ENCODE measurements at places on chromosomes 12 and 14.

- H3K4me3 ChIP-seq: no peak overlapping the region
- DNase-seq: no peak
- no peaks in the 10 kb centered on the region for H3K4me1 ChIP-seq
- no peak overlapping the region for H3K27ac ChIP-seq
- no peaks in the 10 kb centered on the region for H3K36me3 ChIP-seq
These were observed 81.6 kb upstream of the TMTC2 start for GRCh38 chr12:82605115-82605514.

GRCh38 chr12:81296556-81297305, 218.9 kb downstream of the ACSS3 start:
- no peak overlapping the region for H3K27ac ChIP-seq

GRCh38 chr12:99695050-99695449, 47.5 kb downstream of the GARIN6 start:
- no peaks in the 10 kb centered on the region for H3K27me3 ChIP-seq
- H3K4me1 ChIP-seq: no peaks in the 10 kb centered on the region
- no peaks in the 10 kb centered on the region for H3K36me3 ChIP-seq
- DNase-seq: no peak

GRCh38 chr12:68577949-68578348, 32.8 kb upstream of the RAP1B start:
- no peak overlapping the region for H3K27ac ChIP-seq
- no peak for DNase-seq
- no peaks in the 10 kb centered on the region for H3K36me3 ChIP-seq
- no peaks in the 10 kb centered on the region for H3K4me1 ChIP-seq

- H3K27ac ChIP-seq: no peak overlapping the region
- H3K4me1 ChIP-seq: peaks cover 21% of the 10 kb centered on the region
- H3K27me3 ChIP-seq: no peaks in the 10 kb centered on the region
- H3K36me3 ChIP-seq: no peaks in the 10 kb centered on the region
- no peak for DNase-seq
These were observed 168.5 kb downstream of the NAV3 start for GRCh38 chr12:77999074-77999715.

DNA sequence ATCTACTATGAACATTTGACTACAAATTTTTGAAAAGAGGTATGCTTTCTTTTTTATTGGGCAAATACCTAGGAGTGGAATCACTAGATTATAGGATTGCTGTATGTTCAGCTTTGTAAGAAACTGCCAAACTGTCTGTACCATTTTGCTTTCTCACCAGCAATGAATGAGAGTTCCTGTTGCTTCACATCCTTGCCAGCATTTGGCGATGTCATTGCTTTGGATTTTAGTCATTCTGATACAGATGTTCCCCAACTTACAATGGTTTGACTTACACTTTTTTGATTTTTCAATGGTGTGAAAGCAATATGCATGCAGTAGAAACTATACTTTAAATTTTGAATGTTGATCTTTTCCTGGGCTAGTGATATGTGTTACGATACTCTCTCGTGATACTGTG, 328.7 kb downstream of the RAD51B start:
- DNase-seq: no peak
- H3K27me3 ChIP-seq: no peaks in the 10 kb centered on the region
- no peak overlapping the region for H3K4me3 ChIP-seq
- peaks cover 22% of the 10 kb centered on the region for H3K4me1 ChIP-seq
- no peak overlapping the region for H3K27ac ChIP-seq

- no peak overlapping the region for H3K27ac ChIP-seq
- H3K4me3 ChIP-seq: no peak overlapping the region
- H3K4me1 ChIP-seq: no peaks in the 10 kb centered on the region
- no peak for DNase-seq
- no peaks in the 10 kb centered on the region for H3K27me3 ChIP-seq
These were observed 87.1 kb downstream of the KIF21A start for GRCh38 chr12:39355841-39356240.

DNA sequence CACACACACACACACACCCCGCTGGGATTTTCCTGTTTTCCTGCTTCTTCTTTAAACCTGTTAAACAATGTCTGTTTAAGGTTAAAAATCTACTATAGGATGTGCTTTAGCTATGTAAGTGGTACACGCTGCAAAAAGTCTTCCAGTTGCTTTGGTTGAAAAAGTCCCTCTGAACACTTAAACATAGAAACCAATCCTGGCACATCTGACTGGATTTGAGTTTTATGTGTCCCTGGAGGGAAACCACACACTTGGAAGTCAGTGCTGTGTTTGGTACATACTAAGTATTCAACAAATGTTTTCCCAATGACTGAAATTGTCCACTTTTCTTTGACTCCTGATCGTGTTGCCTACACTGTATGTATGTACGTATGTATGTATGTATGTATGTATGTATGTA, 22.0 kb downstream of the CFL2 start:
- H3K4me1 ChIP-seq: no peaks in the 10 kb centered on the region
- no peaks in the 10 kb centered on the region for H3K36me3 ChIP-seq
- no peak overlapping the region for H3K27ac ChIP-seq
- DNase-seq: no peak

- no peak overlapping the region for H3K4me3 ChIP-seq
- no peaks in the 10 kb centered on the region for H3K4me1 ChIP-seq
- DNase-seq: no peak
These were observed 25.0 kb upstream of the CIT start for GRCh38 chr12:119902084-119902509.

All from type B pancreatic cell (in vitro differentiated cells).